Fibroblast of the aortic adventitia (primary cell): ENCODE measurements at places on chromosomes 5 and 9.

DNA sequence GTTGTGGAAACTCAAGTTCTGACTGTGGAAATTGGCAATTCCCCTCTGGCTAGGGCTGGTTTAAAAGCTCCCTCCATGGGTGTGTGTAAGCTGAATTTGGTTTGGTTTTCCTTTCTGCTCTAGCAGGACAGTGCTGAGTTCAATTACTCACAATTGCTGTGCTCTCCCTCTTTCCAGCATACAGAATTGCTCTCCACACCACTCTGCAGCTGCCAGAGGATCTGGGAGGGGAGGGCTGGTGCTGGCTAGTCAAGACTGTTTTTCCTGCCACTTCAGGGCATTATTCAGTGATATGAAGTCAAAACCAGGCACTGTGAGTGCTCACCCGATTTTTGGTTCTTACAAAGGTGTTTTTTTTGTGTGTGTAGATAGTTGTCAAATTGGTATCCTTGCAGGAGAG is 336.9 kb upstream of the SLC24A2 start:
- no peak for DNase-seq

DNA sequence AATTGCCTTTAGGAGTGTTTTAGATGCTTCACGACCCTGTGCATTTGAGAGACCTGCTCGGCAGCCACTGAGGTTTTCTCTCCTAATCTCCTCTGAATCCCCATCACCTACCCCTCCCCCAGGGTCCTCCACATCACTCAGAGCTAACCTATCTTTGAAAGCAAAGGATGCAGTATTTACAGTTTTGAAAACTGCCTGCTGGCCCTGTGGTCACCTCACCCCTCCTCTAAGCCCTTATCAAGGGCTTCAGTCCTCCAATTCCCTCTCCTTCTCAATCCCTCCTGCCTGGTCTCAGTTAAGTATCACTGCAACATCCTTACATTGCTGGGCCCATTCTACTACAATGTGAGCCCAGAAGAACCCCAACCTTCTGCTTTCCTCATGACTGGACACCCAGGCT is 4.6 kb downstream of the RPP25L start:
- no peak for DNase-seq

- peak; percentile 22 for DNase-seq
Measured at GRCh38 chr5:96114736-96115135, 153.1 kb upstream of the ELL2 start.

GRCh38 chr5:14396737-14397136 is 184.9 kb upstream of the OTULINL start:
- DNase-seq = no peak

DNA sequence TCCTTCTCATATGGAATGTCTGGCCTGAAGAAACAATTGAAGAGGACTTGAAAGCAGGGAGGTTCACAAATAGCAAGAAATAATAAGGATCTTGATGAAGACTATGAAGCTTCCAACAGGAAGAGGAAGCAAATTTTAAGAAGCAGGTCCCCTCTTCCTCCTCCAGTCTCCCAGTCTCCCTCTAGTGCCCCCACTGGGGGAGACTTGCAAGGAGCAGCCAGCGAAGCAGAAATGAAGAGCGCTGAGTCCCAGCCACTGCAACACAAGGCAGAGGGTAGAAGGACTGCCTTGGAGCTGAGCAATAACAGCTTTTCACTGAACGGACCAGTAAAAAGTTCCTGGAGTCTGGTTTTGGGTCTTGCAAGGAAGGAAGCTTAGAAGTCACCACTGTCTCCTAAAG is 32.6 kb upstream of the ACO1 start:
- DNase-seq = no peak

- no peak for DNase-seq
Measured at GRCh38 chr9:98342820-98343210, 87.4 kb upstream of the TBC1D2 start.

- peak; percentile 25 for DNase-seq
Measured at GRCh38 chr9:108105885-108106284, 616.3 kb upstream of the KLF4 start.

DNA sequence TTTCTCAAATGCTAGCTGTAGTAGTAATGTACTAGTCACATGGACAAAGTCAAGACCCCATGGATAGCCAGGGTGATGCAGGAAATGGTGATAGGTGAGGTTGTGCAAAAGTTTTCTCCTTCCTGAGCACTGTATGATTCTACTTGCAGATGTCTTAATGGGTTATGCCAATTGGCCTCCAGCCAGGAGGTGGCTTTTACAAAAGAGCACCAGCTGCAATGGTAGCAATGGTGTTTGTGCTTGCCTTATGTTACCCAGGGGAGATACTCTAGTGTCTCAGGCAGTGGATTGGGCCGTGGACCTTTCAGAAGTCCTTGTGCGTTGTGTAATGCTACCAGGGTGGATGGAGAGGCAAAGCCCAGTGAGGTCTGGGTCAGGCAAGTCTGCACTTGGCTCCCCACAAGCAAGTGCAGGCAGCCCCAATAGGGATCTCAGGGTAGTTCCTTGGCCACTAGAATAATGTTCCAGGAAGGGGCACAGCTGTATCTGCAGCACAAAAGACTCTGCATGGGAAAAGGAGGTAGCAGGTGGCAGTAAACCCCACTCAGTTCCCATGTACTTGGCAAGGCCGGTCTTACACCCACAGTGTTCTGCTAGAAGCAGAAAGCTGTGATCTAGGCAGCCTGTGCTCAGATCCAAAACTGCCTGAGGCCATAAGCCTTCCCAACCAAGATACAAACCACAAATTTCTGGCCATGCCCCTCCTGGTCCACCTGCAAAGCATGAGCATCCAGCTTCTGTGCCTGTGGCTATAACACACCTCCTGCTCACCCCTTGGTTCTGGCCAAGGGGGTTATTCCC is 46.4 kb upstream of the EDIL3 start:
- peak; percentile 20 for DNase-seq

DNA sequence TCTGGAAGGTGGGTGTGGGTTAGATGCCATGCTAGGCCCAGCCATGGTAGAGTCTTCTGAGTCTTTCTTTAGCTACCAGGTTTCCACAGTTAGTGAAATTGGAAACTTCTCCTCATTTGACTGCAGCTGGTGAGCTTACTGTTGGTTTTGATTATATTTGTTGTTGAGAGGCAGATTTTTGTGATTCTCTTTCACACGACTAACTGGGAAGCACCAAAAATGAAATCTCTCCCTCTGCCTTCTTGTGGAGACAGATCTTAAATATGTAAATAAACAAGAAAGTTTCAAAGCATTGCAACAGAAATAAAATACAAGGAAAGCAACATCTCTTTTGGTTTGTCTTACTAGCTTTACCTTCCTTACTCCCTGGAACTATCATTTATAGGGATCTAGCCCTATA is 122.2 kb downstream of the CEMIP2 start:
- DNase-seq = no peak

GRCh38 chr5:132673939-132674630 is at the start of gene IL4:
Gene IL4, plus strand, starts transcription at chr5:132673989. Its CDS starts 62 bp downstream, at chr5:132674051.
- no peak for DNase-seq

GRCh38 chr9:109072821-109073435 is 46.8 kb downstream of the TMEM245 start:
- DNase-seq = no peak

GRCh38 chr9:137669261-137669672 is 50.5 kb downstream of the EHMT1 start:
- no peak for DNase-seq

GRCh38 chr5:78993165-78993564 is 8.1 kb upstream of the ARSB start:
- no peak for DNase-seq

- DNase-seq = no peak
Measured at GRCh38 chr5:38888041-38888440, 42.2 kb downstream of the OSMR start.

GRCh38 chr9:123556464-123557435 is 200.8 kb downstream of the CRB2 start:
- DNase-seq = no peak

DNA sequence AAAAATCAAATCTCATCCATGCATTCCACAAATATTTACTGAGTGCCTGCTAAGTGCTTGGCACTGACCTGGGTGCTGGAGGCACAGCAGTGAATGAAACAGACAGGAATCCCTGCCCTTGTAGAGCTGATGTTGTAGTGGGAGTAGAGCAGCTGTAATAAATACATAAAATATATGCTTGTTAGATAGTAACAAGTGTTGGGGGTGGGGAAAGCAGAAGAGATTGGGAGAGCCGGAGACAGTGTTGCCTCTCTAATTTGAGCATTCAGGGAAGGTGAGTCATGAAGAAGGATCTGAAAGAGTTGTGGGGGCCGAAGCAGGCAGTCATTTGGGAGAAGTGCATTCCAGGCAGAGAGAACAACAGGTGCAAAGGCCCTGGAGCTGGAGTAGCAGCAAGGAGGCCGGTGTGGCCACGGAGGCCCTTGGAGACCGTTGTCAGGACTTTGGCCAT is 97.9 kb downstream of the ZNF618 start:
- DNase-seq = peak; percentile 47

GRCh38 chr5:170603578-170604565 is 100.1 kb downstream of the KCNIP1 start:
- peak; percentile 28 for DNase-seq

DNA sequence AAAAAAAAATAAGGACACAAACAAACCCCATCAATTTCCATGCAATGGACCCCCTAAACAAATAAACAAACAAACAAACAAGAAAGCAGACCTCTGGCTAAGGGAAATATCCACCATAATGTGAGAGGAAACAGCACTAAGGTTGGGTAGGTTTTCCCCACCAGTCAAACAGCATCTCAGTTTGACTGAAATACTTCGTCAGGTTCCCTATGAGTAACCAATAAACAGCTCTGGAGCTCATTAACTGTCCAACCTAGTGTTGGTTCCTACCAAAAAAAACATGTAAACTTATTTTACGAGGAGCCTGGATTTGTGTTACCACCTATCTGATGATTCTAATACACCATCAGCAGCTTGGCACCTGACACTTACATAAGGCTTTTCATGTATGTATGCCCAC is 198.5 kb upstream of the TARS1 start:
- DNase-seq = no peak

- DNase-seq = no peak
Measured at GRCh38 chr5:35561396-35561795, 56.3 kb upstream of the SPEF2 start.

DNA sequence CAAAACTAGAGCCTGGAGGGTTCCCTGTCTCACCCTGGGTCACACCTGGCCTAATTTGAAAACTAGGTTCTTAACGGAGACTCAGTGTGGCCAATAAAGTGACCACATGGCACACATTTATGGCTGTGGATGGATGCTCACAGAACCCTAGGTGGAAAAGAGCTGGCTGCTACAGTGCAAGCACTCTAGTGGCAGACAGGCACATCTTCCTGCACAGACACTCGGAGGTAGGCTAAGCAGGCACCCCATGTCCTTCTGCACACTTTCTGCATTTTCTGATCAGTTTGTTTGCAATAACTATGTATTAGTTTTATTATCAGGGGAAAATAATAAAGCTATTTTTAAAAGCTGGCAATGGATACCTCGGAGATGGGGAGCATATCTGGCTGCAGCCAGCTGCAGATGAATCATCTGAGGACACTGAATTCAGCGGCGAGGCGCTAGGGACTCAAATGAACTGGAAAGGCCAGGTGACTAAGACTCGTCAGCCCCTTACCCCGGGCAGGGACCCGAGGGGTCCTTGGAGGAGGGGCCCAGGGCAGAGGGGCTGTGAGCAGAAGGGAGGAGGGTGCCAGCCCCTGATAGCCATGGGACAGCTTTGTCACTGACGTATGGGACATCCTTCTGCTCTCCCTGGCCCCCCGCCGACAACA is 96.2 kb downstream of the OLFM1 start:
- DNase-seq = no peak

DNA sequence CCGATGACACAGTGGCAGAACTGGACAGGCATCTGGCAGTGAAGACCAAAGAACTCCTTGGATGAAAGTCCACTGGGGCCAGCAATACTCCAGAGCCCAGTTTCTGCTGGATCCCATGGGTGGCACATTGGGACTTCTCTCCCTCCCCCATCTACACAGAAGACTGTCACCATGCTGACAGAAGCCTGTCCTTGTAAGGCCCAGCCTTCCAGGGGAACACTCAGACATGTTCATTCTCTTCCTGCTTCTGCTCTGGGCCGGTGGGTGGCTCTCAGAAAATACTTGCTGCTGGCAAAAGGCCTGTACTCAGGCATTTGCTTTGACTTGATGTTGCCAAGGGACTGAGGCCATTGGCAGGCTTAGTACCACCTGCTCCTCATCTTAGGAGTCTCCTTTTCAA is 48.3 kb upstream of the PTGS1 start:
- no peak for DNase-seq

GRCh38 chr5:132093271-132093670 is 19.7 kb downstream of the CSF2 start:
- no peak for DNase-seq

GRCh38 chr9:114497727-114498382 is 7.4 kb downstream of the WHRN start:
- DNase-seq = no peak

- DNase-seq = no peak
Measured at GRCh38 chr9:128637656-128638055, 19.0 kb downstream of the DYNC2I2 start.

DNA sequence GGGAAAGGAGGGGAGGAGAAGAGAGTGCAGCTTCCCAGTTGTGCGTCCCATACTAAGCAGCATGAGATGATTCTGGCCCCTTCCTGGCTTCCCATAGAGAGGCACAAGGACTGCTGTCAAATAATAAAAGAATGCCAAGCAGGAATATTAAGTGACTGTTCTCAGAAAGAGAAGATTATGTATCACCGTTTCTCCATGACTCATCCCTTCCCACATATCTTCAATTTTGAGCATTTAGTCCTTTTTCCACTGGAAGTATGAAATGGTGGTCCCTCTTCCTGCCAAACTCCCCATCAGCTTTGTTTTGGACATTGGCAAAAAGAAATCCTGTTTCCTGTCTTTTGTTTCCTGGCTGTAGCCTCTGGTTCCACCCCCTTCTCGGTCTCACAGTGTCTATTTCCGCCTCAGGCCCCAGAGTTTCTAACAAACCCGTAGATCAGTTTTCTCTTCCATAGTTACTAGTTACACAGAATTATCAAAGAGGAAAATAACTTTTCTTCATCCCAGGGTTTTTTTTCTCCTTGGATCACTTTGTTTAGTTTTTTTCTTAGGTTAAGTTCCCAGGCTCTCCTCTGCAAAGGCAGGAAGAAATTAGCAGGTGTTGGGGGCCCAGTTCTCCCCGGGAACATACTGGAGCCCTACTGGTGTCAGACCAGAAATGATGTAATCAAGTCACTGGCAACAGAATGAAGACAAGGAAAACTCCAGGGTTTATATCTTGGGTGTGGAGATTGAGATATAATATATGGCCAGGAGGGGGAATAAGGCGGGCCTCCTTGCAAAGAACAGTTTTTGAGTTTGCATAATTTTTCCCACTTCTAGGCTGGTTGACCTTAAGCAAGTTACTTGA is 26.4 kb upstream of the ARHGAP26 start:
- DNase-seq = peak; percentile 82

DNA sequence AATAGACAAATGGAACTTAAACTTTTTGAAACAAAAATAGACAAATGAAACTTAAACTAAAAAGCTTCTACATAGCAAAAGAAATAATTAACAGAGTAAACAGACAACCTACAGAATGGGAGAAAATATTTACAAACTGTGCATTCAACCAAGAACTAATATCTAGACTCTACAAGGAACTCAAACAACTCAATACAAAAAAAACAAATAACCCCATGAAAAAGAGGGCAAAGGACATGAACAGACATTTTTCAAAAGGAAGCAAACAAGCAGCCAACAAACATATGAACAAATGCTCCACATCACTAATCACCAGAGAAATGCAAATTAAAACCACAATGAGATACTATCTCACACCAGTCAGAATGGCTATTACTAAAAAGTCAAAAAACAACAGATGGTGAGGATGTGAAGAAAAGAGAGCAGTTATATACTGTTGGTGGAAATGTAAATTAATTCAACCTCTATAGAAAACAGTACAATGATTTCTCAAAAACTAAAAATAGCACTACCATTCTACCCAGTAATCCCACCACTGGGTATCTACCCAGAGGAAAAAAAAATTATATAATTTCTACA is 170.8 kb upstream of the RGMB start:
- no peak for DNase-seq
